Frontal cortex (tissue), 4 donors: ENCODE measurements at places on chromosomes 3 and 15. TPM values are rescaled to one million over a fixed set of nuclear protein-coding genes. Genes with fewer than 3 reads are reported as not detected.

DNA sequence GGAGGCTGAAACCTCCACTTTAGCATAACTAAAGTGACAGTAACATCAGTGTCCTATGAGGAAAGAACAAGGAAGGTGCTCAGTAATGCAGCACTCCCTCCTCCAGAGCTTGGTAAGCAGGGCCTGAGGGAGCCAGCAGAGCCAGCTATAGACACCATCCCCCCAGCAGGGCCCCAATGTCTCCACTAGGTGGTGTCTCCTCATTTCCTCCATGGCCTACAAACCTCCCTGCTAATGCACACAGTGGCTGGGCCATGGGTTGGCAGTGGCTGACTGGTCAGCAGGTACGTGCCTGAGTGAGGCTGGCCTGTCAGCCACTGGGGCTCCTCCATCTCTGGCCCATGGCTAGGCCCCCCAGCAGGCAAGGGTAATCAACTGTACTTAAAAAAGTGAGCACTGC lies 13.6 kb downstream of the MRPS25 start:
- no peak for DNase-seq

DNA sequence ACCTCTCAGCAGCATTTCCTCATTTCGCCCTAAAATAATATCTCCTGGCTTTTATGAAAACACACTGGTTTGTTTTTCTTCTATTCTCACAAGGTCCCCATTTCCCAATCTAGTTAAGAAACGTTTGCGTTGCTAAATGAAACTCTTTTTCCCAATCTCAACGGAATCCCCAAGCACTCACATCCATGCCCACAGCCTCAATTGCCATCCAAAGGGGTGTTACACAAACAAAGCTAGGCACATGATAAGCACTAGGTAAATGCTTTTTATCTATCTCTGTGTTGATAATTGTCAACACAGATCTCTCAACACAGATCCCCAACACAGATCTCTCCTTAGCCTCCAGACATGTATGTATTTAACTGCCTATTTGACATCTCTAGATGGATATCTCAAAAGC lies 35.2 kb upstream of the TF start:
- DNase-seq, result no peak

DNA sequence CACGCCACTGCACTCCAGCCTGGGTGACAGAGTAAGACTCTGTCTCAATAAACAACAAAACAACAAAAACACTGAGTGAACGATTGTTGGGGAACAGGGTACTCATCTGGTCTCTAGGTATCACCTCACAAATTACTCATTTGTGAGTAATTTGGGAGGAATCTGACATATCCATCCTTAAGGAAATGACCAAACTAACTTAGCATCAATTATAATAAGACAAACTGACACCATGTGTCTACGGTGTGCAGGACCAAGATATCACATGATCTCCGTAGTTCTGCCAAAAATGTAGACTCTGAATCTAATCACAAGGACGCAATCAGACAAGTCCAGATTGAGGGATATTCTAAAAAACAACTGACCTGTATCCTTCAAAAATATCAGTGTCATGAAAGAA lies 12.0 kb upstream of the DAPK2 start:
- DNase-seq, result no peak

DNA sequence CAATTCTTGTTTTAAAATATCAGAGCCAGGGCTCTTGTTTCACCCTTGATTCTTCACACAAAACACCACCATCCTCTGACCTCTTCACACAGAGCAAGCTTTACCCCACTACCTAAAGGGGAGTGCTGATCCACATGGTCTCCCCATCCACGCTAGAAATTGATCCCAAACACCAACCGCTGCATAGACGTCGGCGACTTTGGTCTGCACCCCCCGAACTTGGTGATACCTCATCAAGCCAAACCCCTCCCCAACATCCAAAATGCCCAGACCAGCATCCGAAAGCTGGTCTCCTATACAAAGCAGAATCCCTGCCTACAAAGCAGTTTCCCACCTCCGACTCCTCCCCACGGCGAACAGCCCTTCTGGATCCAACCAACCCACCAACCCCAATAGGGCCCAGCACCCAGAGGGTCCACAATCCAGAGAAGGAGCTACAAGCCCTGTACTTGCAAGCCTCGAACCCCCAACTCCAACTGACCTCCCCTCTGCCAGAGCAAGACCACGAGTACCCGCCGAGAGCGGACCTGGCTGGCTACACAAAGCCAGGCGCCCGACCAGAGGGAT lies 25.8 kb upstream of the MTHFS start:
- DNase-seq, result no peak

GRCh38 chr15:58410353-58410752 lies 21.4 kb upstream of the LIPC start:
- DNase-seq, result no peak

GRCh38 chr15:100737214-100737613 lies 134.8 kb downstream of the ASB7 start:
- no peak for DNase-seq

- DNase-seq, result no peak
These were observed 36.6 kb downstream of the OSTN start for GRCh38 chr3:191235331-191236314.

- DNase-seq, result no peak
These were observed 70.2 kb upstream of the ST8SIA2 start for GRCh38 chr15:92323525-92323924.

GRCh38 chr15:61038387-61038786 lies 190.7 kb downstream of the RORA start:
- no peak for DNase-seq

GRCh38 chr3:129199366-129199765 lies 15.7 kb upstream of the CNBP start:
- DNase-seq, result no peak

Gene COPB2
- 84.0 TPM for total RNA-seq

Gene RTP3
- total RNA-seq, result not detected

Gene GMNC
- 0.41 TPM for total RNA-seq
